ENCODE measurements at places on chromosomes 12 and 14.

- no peak for DNase-seq
Measured at GRCh38 chr14:102927346-102927877, 4.9 kb downstream of the AMN start.

GRCh38 chr12:114696443-114697242 is 12.7 kb upstream of the TBX3 start:
- DNase-seq = no peak

DNA sequence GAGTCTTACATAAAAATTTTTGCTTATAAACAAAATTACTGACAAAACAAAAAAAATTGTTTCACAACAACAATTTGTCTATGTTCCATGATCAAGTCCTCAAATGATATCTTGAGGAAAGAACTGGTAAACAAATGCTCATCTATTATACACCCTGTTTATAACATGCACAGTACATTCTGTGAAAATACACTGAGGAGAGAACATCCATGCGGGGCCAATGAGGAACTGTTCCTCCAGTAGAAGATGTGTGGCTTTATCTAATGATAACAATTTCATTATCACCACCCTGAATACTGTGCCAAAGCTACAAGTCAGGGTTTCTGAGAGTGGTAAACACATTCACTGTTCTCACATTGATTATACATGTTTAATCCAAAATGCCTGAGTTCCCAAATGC is 10.8 kb downstream of the MLH3 start:
- DNase-seq = no peak

DNA sequence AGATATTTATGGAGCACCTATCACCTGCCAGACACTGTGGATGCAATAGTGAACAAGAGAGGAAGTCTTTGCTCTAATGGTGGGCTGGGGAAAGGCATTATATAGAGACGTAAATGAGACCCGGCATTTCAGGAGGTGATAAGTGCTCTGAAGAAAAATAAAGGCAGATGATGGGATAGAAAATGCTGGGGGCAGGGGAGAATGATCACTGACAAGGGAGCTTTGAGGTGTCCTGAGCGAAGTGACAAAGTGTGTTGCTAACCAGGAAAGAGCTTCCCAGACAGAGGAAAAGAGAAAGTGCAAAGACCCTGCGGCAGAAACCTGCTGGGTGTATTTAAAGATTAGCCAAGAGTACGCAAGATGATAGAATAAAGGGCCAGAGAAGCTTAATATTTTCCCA is 1096.1 kb downstream of the BCL11B start:
- DNase-seq = no peak

DNA sequence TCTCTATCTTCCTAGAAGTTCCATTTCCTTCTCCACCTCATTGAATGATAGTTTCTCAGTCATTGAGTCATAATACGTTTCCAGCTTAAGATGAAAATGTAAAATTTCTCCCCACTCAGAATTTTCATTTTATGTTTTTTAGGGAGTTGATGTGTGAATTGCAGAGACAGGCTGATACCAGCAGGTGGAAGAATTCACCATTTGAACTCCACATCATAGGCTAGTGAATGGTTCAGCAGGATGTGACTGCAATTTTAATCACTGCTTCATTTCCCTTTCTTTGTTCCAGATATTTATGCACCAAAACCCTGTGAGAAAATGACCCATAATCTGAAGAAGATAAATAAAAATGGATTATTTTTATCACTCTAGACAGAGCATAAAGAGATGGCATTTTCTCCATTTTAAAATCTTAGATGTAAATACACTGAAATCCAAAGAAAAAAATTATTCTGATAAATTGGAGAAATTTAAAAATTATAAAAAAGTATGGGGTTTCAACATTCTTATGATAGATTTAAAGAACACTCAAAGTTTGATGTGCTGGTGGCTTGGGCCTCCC is 10.6 kb upstream of the PYGL start:
- DNase-seq = peak; percentile 13

DNA sequence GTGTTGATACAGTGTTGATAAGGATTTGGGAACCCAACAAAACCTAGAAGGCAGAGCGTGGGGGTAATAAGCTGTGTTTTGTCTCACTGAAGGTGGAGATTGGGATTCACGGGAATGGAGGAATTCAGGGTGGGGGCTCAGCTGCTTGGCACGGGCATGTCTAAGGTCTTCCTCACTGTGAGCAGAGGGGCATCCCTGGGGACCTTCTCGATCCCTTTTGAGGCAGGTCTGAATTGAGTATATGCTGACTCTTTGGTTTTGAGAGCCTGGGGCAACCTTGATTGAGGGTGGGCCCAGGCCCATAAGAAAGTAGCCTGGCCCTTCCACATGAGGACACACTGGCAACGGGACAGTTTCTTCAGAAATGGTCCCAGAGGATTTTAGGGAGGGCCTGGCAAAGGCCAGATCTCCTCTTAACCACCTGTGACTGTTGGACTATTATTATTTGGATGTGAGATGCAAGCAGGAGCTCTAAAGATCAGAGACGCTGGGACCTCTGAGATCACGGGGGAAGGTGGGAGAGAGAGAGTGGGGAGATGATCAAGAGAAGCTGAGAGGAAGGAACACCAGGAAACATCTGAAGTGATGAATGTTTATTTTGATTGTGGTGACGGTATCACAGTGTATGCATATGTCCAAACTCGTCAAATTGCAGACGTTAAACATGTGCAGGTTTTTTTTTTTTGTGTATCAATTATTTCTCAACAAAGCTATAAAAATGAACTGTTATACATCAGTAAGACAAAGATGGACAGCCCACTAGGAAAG is 48.4 kb downstream of the SMIM41 start:
- DNase-seq = no peak

- no peak for DNase-seq
Measured at GRCh38 chr14:70317091-70317968, 42.2 kb downstream of the COX16 start.

GRCh38 chr12:89260841-89261637 is 91.3 kb downstream of the DUSP6 start:
- no peak for DNase-seq

GRCh38 chr14:54047645-54048308 is 91.2 kb upstream of the BMP4 start:
- DNase-seq = no peak

Data from CD4-positive, alpha-beta T cell treated with Interleukin-2 at 100 ng/mL for 4 hours (primary cell).